ENCODE measurements at places on chromosomes 4 and X.
A peak's percentile ranks its signal among the peaks of the same experiment; 100 is the strongest.

GRCh38 chr4:131339137-131339536, 1810.0 kb upstream of the PCDH10 start:
- DNase-seq, result no peak

DNA sequence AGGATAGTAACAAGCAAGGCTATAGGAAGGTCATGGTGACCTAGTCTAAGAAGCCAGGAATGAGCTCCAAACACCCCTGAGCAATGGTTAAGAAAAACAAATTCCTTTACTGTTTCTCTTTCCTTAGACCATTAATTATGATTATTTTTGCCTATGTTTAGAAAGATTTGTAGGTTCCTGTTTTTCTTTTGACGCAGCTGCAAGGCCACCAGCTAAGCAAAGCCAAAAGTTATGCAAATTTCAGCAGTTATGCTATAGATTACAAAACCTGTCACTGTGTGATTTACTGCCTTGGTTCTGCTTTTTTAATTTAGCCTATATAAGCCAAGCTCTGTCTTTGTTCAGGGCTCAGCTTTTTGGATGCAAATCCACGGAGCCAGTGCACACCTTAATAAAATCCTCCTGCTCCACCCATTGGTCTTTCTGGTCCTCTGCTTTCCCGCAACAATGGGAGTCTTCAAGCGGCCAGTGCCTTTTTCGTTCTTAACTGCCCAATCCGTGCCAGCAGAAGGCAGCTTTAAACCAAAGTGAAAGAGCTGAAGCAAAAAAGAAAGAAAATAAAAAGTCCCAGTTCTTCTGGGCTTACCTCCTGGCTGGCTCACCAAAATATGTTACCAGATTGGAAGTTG, 1.4 kb upstream of the CEP135 start:
- DNase-seq, result no peak

DNA sequence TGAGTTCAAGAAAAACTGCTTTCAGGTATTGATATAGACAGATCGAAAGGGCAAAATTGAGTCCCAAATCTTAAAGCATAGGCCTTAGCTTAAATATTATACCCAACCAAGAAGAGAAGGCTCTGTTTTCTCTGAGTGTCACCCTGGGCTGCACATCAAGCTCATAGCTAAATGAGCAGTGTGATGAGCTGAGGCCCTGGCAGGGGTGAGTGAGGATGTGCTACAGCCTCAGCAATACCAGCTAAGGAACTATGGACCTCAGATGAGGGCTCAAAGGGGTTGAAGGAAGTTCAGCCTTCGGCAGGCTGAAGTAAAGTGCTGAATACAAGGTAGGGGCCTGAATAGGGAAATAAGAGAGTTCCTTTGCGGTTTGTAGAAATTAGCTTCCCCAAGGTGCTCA, 79.3 kb downstream of the FAM114A1 start:
- DNase-seq, result no peak

- peak; percentile 72 for DNase-seq
Measured at GRCh38 chrX:70336767-70337166, 46.9 kb downstream of the KIF4A start.

GRCh38 chr4:5447755-5448154, 260.6 kb downstream of the EVC2 start:
- no peak for DNase-seq

DNA sequence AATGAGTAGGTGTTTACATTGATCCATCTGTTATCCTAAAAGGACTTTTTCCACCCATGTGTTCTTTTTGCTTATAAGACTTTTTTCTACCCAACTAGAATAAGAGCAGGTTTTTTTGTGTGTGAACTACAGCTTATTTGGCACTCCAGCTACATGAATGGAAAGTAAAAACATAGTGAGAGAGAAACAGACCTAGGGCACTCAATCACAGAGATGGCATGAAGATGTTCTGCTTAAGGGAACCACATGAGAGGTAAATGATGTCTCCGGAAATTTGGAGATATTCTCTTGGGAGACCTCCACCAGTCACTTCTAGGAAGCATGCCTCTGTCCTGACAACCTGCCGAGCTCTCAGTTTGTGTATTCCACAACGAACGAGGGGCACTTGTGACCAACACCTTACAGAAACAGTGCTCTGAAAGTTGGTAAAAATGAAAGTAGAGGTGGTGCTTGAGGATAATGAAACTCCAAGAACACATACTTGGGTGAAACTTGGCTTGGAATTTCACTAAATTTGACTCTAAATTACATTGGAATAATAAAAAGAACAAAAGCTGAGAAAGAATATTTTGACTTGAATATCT, 788.4 kb upstream of the GALNTL6 start:
- DNase-seq, result no peak

GRCh38 chrX:124300405-124300804, 32.1 kb upstream of the TEX13D start:
- no peak for DNase-seq

DNA sequence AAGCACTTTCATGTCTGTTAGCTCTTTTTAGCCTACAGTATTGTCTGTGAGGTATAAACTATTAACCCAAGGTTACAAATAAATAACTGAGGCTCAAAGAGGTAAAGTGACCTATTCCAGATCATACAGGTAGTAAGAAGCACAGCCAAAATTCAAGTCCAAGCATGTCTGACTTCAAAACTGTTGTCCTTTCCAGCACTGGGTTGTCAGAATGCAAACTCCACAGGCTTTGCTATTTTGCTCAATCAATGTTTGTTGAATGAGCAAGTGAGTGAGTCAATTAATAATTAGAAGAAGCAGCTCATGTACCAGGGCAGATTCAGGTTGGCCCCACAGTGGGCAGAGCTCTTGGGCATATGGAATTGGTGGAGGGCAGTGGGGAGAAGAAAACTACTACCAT, 134.1 kb upstream of the ARHGEF9 start:
- DNase-seq, result no peak

DNA sequence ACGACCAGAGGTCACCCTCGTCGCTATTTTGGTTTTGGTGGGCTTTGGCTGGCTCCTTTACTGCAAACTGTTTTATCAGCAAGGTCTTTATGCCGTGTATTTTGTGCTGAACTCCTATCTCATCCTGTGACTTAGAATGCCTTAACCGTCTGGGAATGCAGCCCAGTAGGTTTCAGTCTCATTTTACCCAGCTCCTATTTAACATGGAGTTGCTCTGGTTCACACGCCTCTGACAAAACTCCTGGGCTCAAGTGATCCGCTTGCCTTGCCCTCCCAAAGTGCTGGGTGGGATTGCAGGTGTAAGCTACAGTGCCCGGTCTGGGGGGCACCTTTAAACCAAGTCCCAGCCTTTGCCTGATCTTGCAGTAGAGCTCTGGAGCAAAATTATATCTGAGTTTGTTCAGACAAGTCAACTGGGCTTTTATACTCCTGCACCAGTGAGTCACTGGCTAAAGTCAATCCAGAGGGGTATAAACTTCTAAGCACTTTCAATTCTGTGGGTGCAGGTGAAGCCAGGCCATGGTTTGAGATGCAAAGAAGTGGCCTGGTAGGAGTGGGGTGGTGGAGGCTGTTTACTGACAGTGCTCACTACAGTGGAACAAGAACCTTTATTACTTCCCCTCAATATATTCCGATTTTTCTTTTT, 50.2 kb downstream of the MGST2 start:
- DNase-seq, result no peak

DNA sequence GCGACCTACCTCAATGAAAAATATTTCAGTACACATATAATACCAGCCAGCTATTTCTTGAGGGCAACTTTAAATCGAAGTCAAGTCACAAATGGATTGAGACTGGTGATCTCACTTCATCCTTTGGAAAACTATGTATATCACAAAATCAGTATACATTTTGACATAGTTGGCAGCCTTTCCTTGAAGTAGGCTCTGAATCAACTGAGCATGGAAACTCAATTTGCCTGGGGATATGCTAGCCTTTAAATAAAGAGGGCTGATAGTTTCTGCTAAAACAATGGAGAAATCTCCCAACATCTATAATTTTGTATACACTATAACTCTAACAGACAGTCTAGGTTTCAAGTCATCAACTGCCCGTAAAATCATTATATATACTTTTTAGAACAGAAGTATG, 282.8 kb upstream of the TENM3 start:
- DNase-seq, result no peak

- DNase-seq, result no peak
Measured at GRCh38 chrX:123450222-123450621, 266.1 kb downstream of the GRIA3 start.

GRCh38 chr4:4609622-4610334, 67.9 kb upstream of the STX18 start:
- no peak for DNase-seq

GRCh38 chr4:34850421-34850820, 1393.9 kb downstream of the ARAP2 start:
- no peak for DNase-seq

- no peak for DNase-seq
Measured at GRCh38 chr4:8471211-8471875, 30.8 kb downstream of the TRMT44 start.

GRCh38 chr4:153166716-153167501, 37.3 kb upstream of the TRIM2 start:
- no peak for DNase-seq

- no peak for DNase-seq
Measured at GRCh38 chrX:110145854-110146253, 142.9 kb downstream of the TMEM164 start.

DNA sequence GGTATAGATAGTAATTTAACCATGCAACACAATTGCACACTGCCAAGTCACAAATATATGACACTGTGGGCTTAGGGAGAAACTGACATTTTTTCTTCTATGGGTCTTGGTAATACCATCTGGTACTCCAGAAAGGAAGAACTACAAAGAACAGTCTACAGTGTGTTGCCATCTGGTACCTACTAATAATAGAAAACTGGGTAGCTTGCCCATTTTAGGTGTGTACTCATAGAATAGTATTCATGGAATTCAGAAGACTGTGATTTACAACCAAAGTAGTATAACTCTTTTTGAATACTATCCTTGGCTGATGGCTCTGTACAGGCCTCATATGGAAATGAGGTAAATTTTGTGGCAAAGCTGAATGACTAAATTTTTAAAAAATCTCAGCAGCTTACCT, 132.6 kb upstream of the RPS6KA6 start:
- DNase-seq, result no peak

- no peak for DNase-seq
Measured at GRCh38 chr4:119471259-119471658, 149.3 kb upstream of the FABP2 start.

DNA sequence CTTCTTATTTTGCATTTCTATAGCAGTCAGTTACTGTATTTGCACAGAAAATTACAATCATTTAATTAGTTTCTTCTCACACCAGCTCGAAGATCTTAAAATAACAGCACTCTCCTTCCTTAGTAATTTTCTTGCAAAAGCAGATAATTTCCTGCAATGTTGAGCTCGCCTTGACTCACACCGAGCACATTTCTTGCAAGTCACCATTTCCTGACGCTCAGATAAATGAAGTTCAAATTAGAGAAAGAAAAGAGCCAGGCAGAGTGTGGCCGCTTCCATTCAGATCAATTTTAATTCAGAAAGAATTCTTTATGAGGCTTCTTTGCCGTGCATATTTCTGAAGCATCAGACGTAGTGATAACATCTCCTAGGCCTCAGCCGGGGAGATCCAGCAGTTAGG, 10.1 kb downstream of the SORCS2 start:
- no peak for DNase-seq

DNA sequence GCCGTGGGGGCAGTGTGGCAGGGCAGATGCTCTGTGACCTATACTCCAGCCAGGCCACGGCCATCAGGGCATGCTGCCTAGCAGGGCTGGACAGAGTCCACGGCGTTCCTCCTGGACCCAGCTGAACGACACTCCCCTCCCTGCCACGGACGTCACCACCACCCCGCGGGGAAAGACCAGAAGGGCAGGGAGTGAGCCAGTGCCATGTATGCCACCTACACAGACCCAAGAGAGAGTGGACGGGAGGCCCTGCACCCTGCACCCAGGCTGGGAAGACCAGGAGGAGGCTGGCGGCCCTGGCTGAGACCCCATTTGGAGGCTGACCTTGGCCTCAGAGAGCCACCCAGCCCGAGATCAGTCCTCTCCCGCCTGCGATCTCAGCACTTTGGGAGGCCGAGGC, 101.9 kb downstream of the FAM53A start:
- DNase-seq, result no peak

DNA sequence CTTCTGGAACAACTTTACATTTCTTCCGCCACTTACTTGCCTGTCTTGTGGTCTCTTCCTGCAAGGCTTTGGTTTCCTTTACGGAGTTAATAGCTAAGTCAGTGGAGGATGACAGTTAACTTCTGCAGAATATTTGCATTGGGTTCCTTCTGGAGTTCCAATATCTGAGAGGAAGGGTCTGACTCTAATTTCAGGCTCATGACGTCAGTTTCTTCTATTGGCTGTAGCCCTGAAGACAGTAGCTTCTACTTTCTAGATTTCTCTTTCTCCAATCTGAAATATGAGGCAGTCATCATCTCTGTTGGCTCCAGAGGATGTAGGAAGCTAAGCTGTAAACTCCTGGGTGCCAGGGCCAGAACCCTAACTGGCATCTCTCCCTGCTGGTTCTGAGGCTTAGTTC, 76.7 kb downstream of the FRMPD3 start:
- no peak for DNase-seq

DNA sequence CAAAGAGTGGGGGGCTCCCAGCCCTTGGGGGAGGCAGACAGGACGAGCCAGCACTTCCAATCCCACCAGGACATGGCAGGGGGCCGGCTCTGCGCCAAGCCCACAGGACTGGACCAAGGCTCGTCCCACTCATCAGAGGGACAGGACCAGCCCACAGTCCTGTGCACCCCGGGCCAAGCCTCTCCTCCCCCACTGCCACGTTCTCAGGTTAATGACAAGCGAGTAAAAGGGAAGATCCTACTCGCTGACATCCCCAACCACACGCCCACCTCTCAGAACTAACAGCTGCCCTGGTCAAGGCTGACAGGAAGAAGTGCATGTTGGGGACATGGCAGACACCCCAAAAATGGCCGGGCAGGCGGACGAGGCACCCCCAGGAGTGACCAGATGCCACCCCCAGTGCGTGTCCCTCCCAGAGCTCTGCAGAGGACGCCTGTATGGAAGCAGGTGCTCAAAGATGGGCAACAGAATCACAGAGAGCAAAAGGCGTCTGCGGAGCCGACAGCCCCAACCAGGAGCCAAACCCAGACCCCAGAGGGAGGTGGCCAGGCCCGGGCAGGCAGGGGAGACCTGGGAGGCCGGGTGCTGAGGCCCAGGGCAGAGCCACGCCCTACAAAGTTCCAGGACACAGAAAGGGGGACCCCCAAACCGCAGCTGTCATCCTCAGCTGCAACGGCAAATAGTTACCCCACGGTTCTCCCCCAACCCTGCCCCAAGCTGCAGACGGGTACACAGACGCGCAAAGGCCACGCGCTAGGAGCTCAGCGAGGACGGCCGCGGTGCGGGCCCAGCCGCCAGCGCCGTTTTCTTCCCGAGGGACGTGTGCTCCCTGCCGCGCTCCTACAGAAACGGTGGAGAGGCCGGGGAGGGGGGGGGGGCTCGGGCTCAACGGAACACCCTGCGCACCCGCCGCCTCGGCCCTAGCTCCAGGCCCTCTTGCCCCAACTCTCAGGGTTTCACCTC, 1.7 kb downstream of the CTBP1 start:
- no peak for DNase-seq

DNA sequence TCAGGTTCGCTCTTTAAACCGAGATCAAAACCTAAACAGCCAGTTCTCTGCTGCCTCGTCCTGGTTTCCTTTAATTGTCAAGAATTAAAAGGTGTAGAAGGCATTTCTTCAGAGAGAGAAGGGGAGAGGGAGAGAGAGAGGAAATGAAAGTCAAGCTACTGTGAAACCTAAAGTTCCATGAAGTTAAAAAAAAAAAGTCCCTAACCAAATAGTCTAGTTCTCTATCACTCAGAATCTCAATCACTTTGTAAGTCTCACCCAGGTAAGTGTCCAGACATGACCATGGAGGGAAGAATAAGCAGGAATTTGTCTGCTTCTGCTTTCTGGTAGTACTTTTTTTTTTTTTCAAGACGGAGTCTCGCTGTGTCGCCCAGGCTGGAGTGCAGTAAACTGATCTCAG, 18.8 kb upstream of the SMIM14 start:
- no peak for DNase-seq

- no peak for DNase-seq
Measured at GRCh38 chr4:188299161-188299560, 159.9 kb downstream of the TRIML1 start.
